Body of pancreas (tissue), 4 donors: ENCODE measurements at places on chromosomes 3 and 15. TPM values are rescaled to one million over a fixed set of nuclear protein-coding genes. Genes with fewer than 3 reads are reported as not detected.

Gene RUBCN
- total RNA-seq, result 23.1 TPM

Gene CIDEC
- total RNA-seq, result 6.5 TPM

Gene CSPG5
- 0.26 TPM for total RNA-seq

Gene ENTPD3
- total RNA-seq, result 17.1 TPM

Gene TLNRD1
- 44.8 TPM for total RNA-seq
